ENCODE measurements at places on chromosomes 2 and 18.

- DNase-seq: no peak
These were observed 26.9 kb downstream of the LOXHD1 start for GRCh38 chr18:46630160-46630559.

- no peak for DNase-seq
These were observed 427.3 kb downstream of the GALR1 start for GRCh38 chr18:77676910-77677309.

DNA sequence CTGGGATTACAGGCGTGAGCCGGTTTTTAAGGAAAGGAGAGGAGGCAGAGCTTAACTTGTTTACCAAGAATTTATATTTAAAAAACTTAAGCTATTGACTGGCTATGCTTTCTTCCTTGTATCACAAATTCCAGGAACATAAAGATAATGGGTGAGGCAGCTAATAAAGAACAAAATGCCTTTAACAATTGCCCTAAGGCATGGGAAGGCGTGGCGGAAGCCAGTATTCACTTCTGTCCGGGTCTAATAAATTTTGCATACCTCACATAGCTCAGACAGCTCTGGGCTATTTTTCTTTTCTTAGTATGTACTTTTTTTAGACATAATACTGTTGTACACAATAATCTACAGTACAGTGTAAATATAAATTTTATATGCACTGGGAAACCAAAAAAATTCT, 1.0 kb upstream of the LDAH start:
- DNase-seq: no peak

GRCh38 chr2:96291751-96292150, 13.6 kb downstream of the SNRNP200 start:
- DNase-seq: no peak

DNA sequence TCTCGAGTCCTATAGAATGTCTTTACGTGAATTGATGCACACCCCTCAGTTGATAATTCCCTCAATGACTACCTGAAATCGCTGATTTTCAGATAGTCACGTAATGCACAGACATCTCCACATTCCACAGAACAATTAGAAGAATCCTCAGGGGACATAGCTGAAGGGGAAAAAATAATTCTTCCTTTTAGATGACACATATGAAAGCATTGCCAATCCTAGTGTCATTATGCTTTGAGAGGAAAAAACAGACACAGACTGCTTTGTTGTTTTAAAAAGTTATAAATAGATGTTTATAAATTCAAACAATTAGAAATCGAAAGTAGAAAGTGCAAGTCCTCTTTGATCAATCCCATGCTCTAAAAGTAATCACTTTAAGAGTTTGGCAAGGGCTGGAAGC, 100.6 kb upstream of the FN1 start:
- no peak for DNase-seq

DNA sequence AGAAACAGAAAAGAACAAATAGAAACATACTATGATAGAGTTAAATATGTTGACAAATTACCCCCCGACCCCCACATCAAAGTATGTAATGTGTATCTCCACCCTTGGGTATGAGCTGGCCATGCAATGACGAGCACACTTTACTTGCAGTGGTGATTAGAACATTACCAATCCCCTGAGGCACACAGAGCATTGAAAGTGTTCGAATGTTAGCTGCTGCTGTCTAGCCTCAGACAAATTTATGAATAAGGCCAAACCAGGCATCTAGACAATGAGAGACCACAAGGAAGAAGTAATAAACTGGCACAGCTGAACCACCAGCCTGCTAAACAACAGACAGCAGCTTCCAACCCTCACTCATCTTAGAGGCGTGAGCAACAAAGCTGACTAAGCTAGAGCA, 380.5 kb downstream of the DSEL start:
- no peak for DNase-seq

DNA sequence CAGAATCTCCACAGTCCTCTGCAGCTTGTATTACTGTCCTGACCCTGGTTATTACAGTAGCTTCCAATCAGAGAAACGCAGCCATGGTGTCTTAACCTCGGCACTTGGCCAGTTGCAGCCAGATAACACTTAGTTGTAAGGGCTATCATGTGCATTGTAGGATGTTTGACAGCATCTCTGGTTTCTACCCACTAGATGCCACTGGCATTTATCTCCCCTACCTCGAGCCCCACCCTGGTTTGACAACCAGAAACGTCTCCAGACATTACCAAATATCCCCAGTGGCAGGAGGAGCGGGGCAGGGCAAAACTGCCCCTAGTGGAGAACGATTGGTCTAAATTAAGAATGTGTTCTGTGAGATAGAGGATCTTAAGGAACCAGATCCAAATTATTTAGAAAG, 13.1 kb downstream of the DSG2 start:
- DNase-seq: no peak

DNA sequence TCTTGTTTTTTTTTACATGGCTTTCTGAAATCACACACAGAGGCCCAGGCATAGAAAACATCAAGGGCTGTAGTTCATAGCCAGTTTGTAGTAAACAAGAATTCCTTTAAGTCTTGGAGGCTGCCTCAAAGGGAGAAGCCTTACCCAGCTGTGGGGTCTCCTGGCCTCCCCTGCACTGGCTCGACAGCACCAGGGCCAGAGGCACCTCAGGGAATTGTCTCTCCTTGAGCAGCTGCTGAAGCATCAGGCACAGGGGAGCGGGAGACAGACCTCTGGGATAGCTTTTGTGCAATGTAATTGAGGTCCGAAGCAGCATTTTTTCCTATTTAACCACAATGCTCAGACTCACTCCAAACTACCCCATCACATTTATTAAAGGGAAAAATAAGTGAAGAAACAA, 209.1 kb downstream of the HRH4 start:
- no peak for DNase-seq

- DNase-seq: no peak
These were observed 77.1 kb upstream of the NARS1 start for GRCh38 chr18:57698571-57699276.

- DNase-seq: no peak
These were observed 167.7 kb downstream of the TDRD15 start for GRCh38 chr2:21291426-21291825.

GRCh38 chr2:110871637-110872036, 139.3 kb downstream of the ACOXL start:
- no peak for DNase-seq

GRCh38 chr2:237234268-237234667, 148.6 kb downstream of the COPS8 start:
- no peak for DNase-seq

GRCh38 chr2:100200985-100201384, 58.6 kb upstream of the AFF3 start:
- no peak for DNase-seq

- DNase-seq: no peak
These were observed 16.7 kb downstream of the DDX1 start for GRCh38 chr2:15608392-15608761.

DNA sequence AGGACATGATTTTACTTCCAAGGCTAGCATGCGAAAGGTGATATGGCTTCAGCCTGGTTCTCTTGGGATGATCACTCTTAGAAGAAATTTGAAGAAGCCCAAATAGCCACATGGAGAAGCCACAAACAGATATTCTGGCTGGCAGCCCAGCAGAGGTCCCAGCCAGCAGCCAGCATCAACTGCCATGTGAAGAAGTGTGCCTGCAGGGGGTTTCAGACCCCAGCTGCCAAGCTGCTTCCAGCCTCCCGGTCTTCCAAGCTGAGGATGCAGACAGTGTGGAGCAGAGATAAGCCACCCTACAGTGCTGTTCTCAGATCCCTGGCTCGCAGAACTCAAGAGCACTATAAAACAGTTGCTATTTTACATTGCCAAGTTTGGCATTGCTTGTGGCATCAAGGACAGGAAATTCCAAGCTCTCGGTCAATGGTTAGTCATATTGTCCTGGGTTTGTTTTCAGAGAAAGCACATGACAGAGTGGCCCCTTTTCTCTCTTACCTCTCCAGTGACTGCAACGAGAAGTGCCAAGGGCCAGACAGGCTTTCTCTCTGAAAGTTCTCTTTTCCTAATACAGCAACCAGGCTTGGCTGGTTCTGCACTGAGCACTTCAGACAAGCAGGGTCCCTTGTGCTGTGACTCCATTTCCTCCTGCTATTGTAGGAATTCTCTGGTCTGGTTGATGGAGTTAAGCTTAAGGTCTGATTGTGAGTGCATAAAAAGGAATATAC, 223.7 kb downstream of the ANKRD30B start:
- DNase-seq: no peak

- peak; percentile 36 for DNase-seq
These were observed 84.8 kb downstream of the ACAA2 start for GRCh38 chr18:49728542-49728941.

DNA sequence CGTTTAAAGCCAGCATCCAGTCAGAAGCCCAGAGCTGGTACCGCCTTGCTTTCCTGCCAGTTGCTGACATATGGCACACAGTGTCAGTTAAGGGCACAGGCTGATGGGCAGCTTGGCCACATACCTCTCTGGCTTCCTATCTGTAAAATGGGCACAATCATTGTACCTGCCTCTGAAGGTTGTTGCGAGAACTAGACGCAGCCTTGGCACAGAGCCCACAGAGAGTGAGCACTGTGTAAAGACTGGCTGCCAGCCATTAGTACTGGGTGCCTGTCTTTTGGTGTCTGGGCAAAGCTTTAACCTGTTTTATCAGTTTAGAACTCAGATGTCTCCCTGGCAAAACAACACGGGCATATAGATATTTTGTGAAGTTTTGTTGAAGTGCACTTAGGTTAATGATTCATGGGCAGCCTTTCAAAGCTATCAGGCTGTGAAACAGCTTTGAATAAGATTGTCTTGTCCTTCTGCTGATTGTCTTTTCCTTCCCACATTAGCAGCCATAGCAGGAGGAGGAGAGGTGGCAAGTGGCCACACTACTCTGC, 269.5 kb downstream of the NEDD4L start:
- no peak for DNase-seq

DNA sequence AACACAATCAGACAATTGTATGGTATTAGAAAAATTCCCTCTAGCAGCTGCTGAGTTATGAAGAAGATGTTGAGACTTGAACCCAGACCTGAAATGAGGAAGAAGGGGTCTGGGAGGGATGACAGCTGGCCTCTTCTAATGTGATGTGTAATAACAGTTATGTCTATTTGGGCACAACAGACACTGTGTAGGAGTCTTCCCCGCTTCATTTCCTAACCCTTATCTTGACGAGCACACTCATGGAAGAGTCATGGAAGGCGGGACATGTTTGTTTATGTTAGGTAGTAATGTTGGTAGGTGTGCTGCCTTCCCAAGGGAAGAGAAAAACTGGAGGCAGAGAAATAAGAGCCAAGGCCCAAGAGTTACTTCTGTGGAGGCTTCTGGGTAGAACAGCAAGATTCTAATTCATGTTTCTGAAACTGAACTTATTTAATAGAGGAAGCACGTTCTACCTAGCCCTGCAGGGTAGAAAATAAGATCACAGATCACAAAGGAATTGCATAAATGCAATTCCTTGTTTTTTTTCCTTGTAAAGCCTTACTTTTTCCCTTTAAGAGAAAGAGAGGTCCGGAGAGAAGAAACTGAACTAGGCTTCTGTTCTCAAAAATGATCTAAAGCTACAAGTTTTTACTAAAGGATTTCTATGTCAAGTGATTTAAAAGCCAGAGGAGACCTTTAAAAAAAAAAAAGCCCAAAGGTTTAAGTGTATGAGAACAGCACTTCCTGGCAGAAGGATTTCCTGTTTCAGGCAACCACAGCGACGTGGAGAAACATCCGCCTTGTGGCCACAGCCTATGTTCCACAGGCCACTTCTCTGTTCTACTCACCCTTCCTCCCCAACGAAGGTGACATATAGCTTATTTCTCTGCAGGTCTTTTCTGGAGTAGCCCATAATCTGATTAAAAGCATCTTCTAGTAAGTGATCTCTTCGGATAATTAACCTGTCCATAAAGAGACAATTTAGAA, 68.5 kb upstream of the STK17B start:
- DNase-seq: no peak

DNA sequence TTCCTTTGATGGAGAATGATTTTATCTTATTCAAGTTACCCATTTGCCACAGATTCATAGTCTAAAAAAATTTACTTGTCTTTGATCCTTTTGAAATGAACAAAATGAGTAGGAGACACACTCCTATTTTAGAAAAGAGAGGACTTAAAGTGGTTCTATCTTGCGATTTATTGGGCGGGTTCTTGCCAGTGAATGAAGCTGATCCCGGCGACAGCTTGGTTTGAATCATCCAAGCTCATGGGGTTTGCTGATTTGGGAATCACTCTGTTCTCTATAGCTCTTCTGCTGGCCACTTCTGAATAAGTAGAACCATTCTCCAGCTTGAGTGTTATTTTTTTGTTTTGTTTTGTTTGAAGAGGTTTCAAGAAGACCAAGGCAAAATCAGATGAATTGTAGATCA, 25.5 kb upstream of the PPP1CB start:
- DNase-seq: no peak

All from NCI-H774 (cell line).